ENCODE measurements at places on chromosomes 7 and 10.

- no peak for DNase-seq
Measured at GRCh38 chr7:51240868-51241267, 75.7 kb downstream of the COBL start.

DNA sequence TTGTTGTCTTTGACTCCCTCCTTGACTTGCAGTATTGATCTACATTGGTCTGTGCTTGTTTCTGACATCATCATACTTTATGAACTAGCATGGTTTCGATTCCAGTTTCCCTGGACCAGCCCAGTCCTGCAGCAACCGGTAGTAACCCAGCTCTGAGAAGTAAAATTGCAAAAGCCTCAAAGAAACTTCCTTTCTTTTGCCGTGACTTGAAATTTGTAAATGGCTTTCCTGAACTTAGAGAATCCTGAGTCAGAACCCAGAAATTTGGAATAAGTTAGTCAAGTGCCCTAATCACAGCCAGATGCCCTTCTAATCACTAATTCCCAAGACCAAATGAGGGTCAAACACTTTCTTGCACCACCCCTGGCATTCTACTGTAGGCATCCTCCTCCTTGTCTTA, 15.0 kb downstream of the TAS2R60 start:
- no peak for DNase-seq

GRCh38 chr10:4568731-4569130, 257.3 kb upstream of the AKR1E2 start:
- no peak for DNase-seq

DNA sequence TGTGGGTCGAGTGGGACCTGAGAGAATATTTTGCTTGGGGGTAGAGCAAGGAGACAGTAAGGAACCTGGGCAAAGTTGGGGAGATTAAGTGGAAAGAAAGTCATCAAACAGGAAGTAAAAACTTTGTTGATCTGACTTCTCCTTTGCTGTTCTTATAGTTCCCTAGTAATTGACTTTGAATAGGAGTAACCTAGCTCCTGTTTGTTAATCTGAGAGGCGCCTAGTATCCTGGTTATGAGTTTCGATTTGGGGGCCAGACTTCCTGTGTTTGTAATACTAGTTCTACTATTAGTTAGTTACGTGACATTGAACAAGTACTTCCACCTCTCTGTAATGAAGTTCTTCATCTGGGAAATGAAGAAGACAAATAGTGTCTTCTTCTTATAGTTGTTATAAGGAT, 99.1 kb downstream of the ZNF365 start:
- no peak for DNase-seq

GRCh38 chr10:124262971-124263370, 155.8 kb downstream of the OAT start:
- no peak for DNase-seq

- no peak for DNase-seq
Measured at GRCh38 chr10:46052057-46052790, 6.2 kb upstream of the MSMB start.

DNA sequence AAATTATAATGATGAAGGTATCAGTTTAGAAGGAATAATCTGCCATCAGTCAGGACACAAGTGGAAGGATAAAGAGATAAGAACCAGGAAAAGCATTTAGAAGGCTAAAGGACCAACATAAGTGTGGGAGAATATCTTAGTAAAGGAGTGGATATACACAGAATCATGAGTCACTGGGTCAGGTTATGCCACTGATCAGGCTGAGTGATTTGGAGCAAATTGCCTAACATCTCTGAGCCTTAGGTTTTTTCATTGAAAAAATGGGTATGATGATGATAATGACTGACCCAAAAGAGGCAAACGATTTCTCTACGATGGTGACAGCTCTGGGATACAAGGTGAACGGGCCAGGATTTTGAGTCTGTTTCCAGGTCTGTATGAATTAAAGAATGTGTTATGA, 2.8 kb upstream of the CUL1 start:
- DNase-seq, result no peak

- DNase-seq, result no peak
Measured at GRCh38 chr7:33101906-33102305, 7.3 kb downstream of the RP9 start.

GRCh38 chr7:134643131-134643530, 3.5 kb upstream of the BPGM start:
- DNase-seq, result no peak

DNA sequence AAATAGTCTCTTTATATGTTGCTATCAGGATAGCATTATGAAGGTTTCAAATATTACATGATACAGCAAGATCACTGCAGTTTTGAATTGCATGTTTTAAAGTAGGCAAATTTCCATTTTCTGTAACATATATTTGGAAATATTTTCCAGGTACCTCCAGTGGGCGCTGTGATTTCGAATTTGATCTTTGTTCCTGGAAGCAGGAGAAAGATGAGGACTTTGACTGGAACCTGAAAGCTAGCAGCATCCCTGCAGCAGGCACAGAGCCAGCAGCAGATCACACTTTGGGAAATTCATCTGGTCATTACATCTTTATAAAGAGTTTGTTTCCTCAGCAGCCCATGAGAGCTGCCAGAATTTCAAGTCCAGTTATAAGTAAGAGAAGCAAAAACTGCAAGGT, 299.0 kb downstream of the MALRD1 start:
- no peak for DNase-seq

- no peak for DNase-seq
Measured at GRCh38 chr7:99267481-99267840, 5.2 kb upstream of the MYH16 start.

- no peak for DNase-seq
Measured at GRCh38 chr7:137992550-137993394, 9.1 kb downstream of the CREB3L2 start.

- no peak for DNase-seq
Measured at GRCh38 chr7:152871678-152872060, 112.1 kb downstream of the ACTR3B start.

DNA sequence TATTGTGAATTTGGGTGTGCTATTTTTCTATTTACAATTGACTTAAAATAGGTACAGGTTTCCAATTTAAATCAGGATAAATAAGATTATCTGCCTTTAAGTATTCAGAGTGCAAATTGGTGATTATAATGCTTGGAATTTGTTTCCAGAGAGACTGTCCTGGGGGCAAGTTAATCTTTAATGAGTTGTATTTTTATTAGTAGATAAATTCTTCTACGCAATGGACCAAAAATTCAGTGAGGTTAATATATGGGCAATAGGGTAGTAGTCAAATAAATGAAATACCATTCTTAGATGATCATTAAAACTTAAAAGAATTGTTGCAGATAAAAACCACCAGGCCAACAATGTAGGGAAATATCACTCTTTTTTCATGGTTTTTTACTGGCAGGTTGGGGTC, 3.4 kb downstream of the BICC1 start:
- no peak for DNase-seq

DNA sequence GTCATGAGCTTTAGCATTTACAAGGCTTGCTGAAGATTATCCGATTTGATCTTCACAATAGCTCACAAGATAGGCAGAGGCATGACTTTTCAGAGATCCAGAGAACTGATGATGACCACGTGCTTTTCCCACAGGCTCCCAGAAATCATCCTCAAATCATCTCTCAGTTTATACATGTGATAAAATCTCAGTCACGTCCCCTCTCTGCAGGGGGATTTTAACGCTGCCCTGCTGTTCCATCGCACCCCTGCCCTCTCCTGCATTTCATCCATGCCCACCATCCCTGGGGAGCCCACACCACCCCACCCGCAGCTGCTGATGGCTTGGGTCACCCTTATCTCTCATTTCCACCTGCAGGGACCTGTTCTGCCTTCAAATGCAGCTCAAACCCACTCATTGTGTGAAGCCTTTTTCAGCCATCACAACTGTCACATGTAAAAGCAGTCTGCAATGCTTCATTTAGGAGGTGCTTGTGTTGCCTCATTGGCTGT, 141.8 kb downstream of the DIP2C start:
- no peak for DNase-seq

GRCh38 chr7:28509251-28510025, 97.1 kb downstream of the CREB5 start:
- no peak for DNase-seq

DNA sequence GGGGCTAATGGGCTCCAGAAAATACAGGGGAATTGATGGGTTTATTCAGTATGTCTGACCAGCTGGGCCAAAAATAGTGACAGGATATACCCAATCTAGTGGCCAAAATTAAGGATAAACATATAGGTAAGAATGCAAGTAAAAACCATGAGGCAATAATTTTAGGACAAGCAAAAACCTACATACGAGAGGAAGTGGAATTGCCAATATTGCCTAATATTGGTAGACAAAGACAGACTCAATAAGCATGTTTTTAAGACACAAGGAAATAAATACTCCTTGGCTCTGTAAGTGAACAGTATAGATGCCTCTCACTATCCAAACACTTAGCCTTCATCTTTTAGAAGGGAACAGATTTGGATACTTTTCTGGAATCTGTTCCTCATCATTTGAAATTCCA, 51.0 kb downstream of the ATXN7L1 start:
- no peak for DNase-seq

DNA sequence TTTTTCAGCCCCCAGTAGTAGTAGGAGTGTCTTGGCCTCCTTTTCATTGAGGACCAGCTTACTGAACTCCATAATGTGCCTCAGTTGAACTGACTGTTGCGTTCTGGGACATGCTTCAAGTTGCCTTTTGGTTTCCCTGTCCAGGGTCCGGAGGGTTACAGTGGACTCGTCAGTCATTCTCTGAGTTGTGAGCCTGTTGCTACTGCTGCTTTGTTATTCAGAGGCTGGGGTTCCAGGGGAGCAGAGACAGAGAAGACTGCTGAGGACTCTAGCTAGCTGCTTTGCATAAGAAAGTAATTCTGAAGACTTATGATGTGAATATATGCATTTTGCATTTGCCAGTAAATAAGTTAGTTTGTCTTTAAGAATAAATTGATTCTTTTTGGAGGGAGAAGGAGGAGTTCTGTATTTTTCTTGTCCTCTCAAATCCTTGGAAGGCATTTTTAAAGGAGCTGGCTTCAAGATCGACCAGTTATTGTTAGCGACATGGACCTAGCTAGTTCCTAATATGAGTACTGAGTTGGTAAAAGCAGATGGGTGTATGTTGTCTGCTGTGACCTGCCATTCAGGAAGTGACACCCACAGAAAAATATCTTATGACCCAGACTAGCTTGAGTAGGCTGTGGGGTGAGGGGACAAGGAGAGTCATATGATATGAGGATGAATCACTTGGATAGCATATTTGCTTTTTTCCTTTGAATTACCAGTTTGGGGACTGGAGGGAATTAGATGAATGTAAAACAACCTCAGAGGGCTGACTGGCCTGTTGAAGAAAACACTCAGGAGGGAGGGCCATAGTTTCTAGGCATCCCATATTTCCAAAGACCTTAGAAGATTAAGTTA, 8.3 kb downstream of the PI4K2A start:
- DNase-seq, result no peak

DNA sequence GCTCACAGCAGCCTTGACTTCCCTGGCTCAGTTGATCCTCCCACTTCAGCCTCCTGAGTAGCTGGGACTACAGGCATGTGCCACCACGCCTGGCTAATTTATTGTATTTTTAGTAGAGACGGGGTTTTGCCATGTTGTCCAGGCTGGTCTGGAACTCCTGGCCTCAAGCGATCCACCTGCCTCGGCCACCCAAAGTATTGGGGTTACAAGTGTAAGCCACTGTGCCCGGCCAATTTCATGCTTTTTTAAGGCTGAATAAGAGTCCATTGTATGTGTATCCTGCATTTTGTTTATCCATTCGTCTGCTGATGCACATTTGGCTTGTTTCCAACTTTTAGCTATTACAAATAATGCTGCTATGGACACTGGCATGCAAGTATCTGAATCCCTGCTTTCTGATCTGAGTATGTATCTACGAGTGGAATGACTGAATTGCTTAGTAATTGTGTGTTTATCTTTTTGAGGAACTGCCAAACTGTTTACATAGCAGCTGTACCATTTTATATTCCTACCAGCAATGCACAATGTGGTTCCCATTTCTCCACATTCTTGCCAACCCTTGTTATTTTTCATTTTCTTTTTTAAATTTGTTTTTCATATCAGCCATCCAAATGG, 37.3 kb upstream of the TPST1 start:
- DNase-seq, result no peak

GRCh38 chr10:89425000-89425399, 10.6 kb downstream of the IFIT5 start:
- DNase-seq, result no peak

- DNase-seq, result no peak
Measured at GRCh38 chr10:110399965-110400933, 95.5 kb upstream of the SMNDC1 start.

DNA sequence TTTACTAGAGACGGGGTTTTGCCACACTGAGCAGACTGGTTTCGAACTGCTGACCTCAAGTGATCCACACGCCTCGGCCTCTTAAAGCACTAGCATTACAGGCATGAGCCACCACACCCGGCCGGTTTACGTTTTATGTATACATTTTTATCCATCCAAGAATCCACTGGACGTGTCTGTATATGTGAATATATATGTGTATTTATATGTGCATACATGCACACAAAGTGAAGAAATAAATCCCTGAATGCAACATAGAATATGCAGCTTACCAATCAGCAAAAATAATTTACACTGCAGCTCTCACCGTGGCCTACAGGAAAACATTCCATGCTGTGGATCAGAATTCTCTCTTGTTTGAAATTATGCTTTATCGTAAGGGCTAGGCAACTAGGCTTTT, 23.3 kb downstream of the DCLRE1C start:
- DNase-seq, result no peak

- DNase-seq, result no peak
Measured at GRCh38 chr10:62112300-62112699, 156.3 kb downstream of the RTKN2 start.

GRCh38 chr7:22049766-22050500, 104.2 kb upstream of the CDCA7L start:
- no peak for DNase-seq

DNA sequence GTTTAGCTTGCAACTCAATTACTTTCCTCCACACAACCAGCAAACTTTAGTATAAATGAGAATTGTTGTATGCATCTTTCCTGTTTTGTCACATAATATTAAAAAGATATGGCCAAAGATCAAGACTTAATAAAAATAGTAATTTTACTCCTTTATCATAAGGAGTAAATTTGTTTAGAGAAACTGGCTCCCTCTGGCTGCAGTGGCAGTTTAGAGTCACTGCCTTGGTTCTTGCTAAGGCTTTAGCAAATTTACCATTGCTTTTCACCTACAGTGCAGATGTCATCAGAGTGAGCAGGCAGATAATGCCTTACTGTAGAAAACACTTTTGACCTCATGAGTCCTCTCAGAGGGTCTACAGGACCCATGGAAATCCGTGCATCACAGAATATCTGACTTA, 2.6 kb downstream of the PRPF18 start:
- DNase-seq, result no peak

GRCh38 chr10:118504467-118505205, 90.8 kb downstream of the PRLHR start:
- DNase-seq, result no peak

Measured in KG1 (cell line).